Central memory CD8-positive, alpha-beta T cell (primary cell): ENCODE measurements at places on chromosomes 4 and X.

- no peak for DNase-seq
These were observed 125.1 kb upstream of the FRMPD4 start for GRCh38 chrX:12013211-12013618.

DNA sequence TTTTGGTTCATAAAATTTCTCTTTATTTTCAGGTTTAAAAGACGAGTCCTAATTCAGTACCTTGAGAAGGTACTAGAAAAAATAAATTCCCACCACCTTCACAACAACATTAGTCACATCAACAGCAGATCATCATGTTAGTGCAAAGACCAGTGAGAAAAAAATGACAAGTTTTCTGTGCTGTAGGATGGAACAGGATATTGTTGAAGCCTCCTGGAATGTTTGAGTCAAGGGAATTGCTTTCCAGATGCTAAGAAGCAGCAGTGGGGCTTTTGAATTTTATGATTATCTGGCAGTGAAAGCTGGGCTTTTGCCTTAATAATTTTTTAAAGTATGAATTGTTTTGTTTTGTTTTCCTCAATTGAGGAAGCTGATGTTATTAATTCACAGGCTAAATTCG lies 61.0 kb downstream of the INTS6L start:
- no peak for DNase-seq

DNA sequence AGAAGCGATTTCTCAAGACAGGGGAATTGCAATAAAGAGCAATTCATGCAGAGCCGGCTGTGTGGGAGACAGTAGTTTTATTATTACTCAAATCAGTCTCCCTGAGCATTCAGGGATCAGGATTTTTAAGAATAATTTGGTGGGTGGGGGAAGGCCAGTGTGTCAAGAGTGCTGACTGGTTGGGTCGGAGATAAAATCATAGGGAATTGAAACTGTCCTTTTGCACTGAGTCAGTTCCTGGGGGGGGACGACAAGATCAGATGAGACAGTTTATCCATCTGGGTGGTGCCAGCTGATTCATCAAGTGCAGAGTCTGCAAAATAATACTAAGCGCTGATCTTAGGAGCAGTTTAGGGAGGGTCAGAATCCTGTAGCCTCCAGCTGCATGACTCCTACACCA lies 502.4 kb downstream of the NLGN4X start:
- no peak for DNase-seq

GRCh38 chr4:124133753-124134152 lies 578.8 kb downstream of the ANKRD50 start:
- no peak for DNase-seq

- no peak for DNase-seq
These were observed 31.8 kb upstream of the ARSD start for GRCh38 chrX:2960861-2961515.

GRCh38 chr4:54539500-54540029 lies 118.2 kb upstream of the KIT start:
- no peak for DNase-seq

DNA sequence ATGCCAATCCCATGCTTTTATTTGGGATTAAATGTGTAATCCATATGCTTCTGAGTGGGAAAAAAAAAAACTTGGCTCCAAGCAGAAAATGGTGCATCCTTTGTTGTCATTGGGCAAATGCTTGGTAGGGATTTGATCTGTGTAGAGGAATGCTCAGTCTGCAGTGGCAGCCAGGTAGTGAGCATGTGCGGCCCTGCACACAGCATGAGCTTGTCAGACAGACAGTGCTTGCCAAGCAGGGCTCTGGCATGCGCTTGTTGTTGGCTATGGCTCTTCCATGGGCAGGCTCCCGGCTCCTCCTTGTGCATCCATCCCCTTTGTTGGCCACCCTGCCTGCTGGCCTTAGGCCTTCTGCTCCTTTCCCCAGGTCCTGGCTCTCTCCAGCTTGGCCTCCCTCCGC lies 130.3 kb downstream of the GPR143 start:
- no peak for DNase-seq

DNA sequence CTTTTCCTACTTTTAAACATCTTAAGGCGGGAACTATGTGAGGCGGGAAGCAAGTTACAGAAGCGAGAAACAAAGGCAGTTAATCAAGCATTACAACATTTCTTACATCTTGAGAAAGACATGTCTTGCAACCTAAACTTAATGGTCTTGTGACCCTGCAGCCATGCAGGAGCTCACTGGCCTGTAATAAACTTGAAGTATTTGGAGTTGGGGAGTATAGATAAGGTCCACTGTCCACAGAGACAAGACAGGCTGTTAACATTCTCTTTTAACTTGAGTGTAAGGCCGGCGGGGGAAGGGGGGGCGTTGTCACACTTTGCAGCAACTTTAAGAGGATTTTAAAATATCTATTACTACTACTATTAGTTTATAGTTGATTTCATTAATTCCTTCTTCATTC lies 10.3 kb upstream of the UGT8 start:
- DNase-seq = no peak
